ENCODE measurements at places on chromosomes 16 and 17. TPM values are rescaled to one million over a fixed set of nuclear protein-coding genes. Genes with fewer than 3 reads are reported as not detected.

- DNase-seq: no peak
Measured at GRCh38 chr16:50679266-50679665, 1.8 kb downstream of the SNX20 start.

HBQ1 gene
- total RNA-seq: not detected

- no peak for DNase-seq
Measured at GRCh38 chr17:67481808-67482207, 104.7 kb downstream of the PITPNC1 start.

GLTPD2 gene
- total RNA-seq: not detected

ACSM2A gene
- total RNA-seq: not detected

DNA sequence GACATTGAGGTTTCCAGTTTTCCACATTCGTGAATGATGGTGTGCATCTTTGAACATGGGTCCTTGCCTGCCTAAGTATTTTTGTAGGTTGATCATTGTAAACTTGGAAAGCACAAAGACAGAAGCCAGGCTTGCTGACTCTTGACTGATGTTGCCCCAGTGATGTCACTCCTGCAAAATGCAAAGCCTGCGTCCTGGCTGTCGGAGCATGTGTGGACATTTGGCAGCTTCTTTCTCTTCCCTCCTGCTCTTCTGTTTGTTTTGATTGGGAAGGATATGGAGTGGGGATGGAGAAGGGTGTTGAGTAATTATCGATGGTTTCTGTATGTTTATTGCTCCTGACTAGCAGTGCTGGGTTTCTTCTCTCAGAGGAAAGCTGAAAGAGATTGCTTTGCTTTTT, 3.2 kb downstream of the NDE1 start:
- no peak for DNase-seq

Measured in urinary bladder (tissue), 4 donors.